Stimulated activated CD4-positive, alpha-beta T cell treated with anti-CD3 and anti-CD28 coated beads, Interleukin-15, amount 100 ng/mL, for 1 hour (primary cell): ENCODE measurements at places on chromosomes 1 and 21.

DNA sequence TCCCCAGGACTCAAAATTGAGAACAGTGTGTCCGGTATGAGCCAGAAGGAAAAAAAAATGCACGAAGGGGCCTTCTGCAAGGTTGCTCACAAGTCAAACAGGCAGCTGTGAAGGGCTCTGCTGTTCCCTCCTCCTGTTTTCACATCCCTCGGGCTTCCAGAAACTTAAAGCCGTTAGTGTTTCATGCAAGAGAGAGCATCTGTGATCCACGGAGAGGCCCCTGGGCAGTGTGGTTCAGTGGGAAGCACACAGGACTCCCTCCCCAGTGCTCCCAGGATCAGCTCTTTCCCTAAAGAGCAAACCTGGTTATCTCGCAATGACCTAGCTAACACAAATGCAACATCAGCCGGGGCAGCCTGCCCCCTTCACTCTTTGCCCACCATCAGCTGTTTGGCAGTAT, 2.9 kb upstream of the MATN1 start:
- no peak for DNase-seq

DNA sequence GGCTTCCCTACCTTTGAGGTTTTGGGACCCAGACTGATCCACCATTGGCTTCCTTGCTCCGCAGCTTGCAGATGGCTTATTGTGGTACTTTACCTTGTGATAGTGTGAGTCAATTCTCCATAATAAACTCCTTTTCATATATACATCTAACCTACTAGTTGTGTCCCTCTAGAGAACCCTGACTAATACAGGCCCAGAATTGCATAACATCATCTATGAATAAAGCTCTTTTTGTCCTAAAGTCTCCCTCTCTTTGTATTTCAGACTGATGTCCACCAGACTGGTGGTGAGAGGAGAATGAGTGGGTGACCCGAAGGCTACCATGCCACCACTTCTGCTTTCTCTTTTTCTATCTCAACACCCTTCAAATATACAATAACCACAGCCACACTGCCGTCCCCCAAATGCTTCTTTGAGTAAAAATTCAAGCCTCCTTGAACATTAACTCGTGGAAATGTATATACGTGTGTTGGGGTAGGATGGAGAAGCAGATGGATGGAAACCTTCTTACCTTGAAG, 265.7 kb downstream of the PTBP2 start:
- DNase-seq, result no peak

- no peak for DNase-seq
Observed at GRCh38 chr1:30444850-30445249, 278.5 kb downstream of the MATN1 start.

GRCh38 chr1:228734881-228735801, at the start of gene RHOU:
Gene RHOU, plus strand, starts transcription at chr1:228735479. Its CDS starts 264 bp downstream, at chr1:228735743.
- peak; percentile 60 for DNase-seq

GRCh38 chr1:243230914-243231313, 24.2 kb downstream of the CEP170 start:
- no peak for DNase-seq

GRCh38 chr1:223617323-223618070, 48.0 kb downstream of the CAPN8 start:
- no peak for DNase-seq

DNA sequence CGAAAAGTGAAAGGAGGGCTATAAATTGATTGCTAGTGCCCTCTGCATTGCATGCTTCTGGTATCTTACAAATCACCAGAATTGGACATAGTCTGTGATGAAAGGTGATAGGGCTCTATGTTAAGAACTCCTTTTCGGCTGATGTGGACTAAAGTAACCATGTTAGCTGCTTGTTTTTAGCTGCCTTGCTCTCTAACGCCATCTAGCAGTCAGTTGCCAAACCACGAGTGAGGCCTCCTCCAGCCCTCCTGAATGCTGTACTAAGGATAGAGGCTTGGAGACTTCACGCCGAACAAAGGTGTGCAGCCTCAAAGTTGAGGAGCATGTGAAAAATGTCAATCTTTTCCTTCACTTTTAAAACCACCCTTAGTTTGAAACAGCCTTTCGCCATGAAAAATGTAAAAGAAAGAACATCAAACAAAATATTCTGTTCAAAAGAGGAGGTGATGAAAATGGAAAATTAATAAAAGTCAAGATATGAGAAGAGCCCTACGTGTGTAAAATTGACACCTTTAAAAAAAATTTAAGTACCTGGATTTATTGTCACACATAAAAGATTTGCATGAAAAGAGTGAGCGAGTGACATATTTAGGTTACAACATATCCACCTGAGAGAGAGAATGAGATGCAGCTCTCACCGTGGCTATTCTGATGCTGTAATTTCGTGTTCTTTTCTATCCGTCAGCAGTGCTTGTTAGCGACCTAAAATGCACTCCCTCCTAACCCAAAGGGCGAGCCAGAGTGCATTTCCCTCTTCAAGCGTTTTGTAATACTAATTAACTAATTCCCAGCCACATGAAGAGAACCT, 8.1 kb downstream of the LRRC53 start:
- no peak for DNase-seq

DNA sequence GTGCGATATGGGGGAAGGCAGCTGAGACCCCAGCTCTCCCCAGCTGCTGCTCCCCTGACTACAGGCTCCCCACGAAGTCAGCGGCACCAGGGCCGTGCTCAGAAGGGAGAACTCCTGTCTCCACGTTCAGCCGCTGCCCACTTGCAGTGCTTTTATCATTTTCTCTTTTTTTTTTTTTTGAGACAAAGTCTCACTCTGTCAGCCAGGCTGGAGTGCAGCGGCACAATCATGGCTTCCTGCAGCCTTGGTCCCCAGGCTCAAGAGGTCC, 933 bp upstream of the FTCD start:
- DNase-seq, result no peak

DNA sequence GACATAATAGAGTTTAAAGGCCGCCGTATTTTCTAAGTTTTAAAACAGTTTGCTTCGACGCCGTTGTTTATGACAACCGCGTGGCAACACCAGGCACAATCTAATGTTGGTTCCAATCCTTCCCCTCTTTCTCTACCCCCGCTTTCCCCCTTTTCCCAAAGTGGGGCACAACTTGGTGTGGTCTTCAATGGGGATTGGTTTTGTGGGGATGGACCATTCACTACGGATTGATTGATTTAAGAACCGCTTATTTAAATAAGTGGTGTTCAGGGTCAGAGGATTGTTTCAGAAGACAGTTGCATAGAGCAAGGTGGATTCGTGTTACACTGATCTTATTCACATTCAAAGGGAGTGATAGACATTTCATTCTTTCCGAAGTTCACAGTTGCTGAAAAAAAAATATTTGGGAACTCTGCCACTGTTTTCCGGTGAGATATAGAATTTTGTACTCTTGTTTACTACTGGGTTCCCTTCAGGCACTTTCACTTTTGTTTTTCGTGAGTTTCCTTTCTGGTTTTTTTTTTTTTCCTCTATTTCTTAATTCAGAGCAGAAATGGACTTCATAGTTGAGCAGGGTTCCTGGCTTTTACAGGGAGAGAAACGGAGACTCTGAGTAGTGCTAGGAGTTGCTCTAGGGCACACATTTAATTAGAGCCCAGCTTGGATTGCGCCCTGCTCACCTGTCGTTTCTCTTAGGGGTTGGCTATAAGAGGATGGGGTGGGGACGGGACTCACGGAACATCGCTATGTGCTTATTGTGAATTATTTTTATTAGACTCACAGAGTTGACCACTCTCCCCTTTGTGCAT, 79.6 kb upstream of the AK4 start:
- DNase-seq, result no peak

DNA sequence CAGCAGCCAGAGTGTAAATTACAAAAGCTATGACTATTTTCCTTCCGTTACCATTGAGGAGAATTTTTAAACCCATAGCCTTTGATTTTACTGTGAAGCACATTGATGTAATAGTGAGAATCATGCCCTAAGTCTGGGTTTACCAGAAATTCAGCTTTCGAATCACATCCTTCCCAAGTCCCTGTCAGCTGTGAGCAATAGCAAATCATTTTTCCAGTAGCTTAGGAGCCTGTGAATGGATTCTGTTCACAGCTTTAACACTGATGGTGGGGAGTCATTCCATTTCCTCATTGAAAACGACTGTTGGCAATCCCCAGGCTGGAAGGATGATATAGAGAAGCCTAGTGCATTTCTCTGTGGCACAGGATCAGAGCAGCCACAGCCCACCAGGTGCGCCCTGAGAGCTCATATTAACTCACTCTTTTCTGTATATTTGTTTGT, 82.2 kb upstream of the C1orf105 start:
- no peak for DNase-seq

GRCh38 chr21:33383056-33383888, 19.9 kb upstream of the IFNGR2 start:
- DNase-seq, result peak; percentile 55

- no peak for DNase-seq
Observed at GRCh38 chr1:163877016-163877415, 555.3 kb downstream of the NUF2 start.

DNA sequence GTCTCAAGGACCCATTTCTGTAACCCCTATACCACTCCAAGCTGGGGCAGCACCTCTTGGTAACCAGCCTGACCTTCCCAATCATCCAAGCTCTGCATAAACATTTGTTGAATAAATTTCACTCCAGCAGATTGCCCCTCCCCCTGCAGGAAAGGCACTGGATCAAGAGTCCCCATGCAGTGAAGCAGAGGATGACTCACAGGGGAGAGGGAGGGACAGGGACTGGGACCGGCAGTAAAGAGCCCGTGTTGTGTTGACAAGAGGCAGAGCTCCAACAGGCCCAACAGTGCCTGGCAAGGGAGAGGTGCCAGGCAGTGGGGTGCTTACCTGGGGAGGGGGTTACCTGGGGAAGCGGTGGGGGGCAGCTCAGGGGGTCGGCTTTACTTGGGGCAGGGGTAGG, 32.3 kb downstream of the SLC9A1 start:
- DNase-seq, result no peak

GRCh38 chr1:168947041-168947440, 159.4 kb upstream of the ATP1B1 start:
- no peak for DNase-seq

DNA sequence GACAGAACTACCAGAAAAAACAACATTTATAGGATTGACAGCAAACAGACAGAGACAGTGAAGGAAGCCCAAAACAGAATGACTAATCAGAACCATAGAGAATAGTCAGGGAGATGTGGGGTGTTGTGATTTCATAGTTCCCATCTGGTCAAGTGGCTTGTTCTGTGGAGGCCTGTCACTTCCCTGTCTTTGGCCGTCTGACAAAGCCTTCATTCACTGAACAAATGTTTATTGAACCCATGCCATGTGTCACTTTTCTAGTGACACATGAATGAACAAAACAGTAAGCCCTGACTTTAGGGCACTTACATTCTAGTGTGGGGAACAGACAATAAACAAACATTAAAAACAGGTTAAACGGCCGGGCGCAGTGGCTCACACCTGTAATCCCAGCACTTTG, 3.2 kb upstream of the SRRM1 start:
- no peak for DNase-seq

DNA sequence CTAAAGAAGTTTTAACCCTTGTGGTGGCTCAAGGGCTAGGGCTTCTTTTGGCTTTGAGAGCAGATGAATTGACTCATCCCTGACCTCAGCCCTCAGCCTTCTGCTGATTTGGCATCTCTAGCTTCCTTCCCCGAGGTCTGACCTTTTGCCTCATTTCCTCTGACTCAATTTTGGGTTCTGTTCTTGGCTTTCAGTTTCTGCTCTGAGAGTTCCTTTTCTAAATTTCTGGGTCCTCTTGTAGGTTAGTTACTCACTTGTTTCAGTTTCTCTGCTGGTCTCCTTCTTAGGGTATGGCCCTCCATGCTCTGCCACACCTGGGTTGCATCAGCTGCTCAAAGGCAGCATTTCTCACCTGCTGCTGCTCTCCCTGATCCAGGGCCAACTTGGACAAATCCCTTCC, 19.4 kb downstream of the PDE4B start:
- DNase-seq, result no peak

DNA sequence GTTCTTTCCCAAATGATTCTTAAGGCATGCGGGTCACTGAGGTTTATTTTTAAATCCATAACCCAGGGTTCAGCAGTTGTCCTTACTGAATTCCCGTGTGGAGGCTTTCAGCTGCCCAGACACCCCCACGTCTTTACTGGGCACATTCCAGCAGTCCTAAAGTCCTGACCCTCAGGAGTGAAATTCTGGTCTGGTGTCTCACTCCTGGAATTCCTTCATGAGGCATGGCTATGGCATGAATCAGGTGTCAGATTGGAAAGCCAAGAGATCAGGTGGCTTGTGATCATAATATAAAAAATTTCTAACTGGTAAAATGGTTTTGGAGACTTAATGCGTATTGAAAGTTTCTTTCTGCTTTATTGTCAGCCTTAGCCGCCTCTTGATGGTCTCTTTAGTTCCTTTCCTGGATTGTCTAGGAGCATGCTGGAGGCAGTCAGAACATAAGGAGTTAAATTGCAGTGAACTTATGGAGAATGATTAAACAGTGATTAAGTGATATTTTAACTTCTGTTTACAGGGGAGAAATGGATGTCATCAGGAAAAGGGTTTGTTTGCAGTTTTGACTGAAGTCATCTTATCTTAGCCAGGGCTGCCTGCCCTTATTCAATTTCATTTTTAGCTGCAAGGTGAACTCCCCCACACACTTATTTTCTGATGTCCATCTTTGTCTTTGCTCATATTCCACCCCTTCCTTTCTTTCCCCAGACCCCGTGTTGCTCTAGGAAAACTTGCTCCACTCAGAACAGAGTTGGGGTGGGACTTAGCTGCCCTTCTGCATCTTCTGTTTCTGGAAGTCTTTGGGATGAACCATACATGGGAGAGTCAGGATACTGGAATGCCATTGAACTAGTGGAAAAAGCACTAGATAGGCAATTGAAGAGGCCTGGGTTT, 25.7 kb upstream of the MACF1 start:
- DNase-seq, result no peak

DNA sequence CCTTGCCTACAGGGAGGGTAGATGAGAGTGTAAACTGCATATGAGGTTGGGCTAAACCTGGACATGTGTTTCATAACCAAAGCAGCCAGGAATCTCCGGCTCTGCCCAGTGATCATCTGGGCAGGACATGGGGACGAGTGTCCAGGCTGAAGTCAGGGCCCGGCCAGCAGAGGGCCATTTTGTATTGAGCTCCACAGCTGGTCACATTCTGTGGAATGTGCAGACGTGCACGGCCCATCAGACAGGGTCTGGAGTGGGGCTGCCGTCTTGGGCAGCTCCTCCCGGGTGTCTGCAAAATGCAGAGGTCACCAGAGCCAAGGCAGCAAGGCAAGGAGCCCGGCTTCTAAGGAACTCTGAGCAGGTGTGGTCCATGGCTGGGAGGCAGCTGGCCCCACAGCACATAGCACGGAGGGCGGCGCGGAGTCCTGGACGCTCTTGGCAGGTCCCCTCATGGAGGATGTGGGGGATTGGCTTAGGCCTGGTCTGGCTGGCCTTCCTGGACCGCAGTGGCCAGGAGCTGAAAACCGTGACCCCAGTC, 6.2 kb downstream of the LRRC3 start:
- DNase-seq, result no peak

DNA sequence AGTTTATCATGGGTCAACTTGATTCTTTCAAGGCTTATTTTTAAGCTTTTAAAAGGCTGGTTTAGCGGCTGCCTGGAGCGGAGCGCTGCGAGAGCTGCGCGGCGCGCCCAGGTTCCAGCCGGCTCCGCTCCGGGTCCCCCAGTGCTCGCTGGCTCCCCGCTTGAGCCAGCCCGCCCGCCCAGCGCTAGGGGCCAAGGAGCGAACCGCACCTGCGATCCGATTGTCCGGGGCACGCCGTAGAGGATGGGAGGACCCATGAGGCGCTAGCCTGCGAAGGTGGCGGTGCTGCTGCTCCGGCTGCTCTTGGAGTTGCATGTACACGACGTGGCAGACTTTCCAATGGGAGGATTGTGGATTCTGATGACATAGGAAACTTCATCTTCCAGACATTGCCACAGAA, 9.9 kb upstream of the CFHR4 start:
- no peak for DNase-seq
